ENCODE measurements at places on chromosomes 2 and 18. TPM values are rescaled to one million over a fixed set of nuclear protein-coding genes. Genes with fewer than 3 reads are reported as not detected.

- DNase-seq = no peak
These were observed 27.8 kb upstream of the COPS8 start for GRCh38 chr2:237057893-237058300.

DNA sequence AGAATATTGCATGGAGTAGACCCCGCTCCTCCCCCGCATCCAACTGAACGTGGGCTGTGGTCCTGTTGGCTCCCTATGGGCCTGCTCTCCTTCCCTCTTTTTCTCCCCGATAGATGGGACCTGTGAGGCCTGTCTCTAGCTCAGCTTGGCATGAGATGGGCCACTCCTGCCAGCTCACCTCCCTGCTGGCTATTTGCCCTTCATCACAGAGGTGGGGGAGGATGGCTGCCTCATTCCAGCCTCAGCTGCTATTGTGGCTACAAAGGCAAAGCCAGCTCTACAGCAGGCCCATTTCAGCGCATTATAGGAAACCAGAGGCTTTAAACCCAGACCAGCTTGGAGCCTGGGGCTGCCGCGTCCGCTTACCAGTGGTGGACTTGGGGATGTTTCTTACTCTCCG is 313.9 kb downstream of the GBX2 start:
- DNase-seq = no peak

DNA sequence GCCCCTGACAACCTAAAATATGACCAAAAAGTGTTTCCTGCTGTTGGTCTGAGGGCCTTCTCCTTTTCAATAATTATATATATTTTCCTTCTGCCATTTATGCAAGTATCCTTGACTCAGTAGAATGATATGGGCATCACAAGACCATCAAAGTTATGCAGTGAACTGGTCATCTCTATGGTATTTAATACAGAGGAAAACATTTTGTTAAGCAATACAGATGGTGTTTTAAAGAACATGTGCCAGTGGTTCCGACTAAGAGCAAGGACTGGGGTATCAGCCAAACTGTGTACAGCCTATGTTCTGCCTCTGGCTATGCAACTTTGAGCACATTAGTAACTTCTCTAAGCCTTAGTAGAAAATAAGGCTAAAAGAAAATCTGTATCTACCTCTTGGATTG is 179.0 kb downstream of the TRABD2A start:
- DNase-seq = no peak

DNA sequence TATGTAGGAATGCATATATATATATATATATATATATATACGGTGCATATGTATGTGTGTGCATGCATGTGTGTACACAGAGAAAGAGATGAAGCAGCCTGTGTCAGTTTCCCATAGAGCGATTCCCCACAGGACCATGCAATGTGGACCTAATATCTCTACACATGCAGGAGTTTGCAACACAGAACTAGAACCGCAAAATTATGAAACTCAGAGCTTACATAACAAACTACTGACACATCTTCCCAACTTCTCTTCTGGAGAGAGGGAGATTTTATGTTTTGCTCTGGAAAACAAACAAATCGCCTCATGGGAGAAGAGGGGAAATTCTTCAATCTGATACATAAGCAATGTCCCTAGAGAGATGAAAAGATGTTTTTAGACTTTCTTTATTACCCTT is 377.2 kb downstream of the LRATD1 start:
- DNase-seq = no peak

DNA sequence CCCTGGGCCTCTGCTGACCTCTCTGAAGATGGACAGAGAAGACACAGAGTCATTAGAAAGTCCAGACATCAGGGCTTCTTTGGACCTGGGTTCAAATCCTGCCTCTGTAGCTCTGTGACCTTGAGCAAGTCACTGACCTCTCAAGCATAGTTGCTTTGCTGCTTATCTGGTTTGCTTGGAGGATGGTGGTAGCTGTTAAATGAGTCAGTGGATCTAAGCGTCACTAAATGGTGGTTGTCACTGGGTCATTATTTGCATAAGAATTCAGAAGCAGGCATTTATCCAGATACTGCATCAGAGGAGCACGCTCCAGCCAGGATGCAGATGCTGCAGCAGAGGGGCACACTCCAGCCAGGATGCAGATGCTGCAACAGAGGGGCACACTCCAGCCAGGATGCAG is 229.2 kb downstream of the GLI2 start:
- no peak for DNase-seq

DNA sequence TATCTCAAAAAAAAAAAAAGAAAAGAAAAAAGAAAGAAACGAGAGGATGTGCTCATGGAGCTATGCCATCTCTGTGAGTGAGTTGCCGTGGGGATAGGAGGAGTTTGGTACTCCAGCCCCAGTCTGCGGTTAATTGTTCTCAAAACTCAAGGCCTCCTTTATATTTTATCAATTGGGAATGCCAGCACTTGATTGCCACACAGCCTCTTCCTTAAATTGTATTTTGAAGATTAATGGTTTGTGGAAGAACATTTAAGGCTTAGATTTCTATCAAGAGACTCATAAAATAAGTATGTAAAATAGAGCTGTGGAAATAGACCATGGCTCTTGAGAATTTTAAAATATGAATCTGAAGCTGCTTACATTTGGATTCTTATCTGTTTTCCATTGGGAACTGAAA is 29.8 kb downstream of the KCNE4 start:
- no peak for DNase-seq

DNA sequence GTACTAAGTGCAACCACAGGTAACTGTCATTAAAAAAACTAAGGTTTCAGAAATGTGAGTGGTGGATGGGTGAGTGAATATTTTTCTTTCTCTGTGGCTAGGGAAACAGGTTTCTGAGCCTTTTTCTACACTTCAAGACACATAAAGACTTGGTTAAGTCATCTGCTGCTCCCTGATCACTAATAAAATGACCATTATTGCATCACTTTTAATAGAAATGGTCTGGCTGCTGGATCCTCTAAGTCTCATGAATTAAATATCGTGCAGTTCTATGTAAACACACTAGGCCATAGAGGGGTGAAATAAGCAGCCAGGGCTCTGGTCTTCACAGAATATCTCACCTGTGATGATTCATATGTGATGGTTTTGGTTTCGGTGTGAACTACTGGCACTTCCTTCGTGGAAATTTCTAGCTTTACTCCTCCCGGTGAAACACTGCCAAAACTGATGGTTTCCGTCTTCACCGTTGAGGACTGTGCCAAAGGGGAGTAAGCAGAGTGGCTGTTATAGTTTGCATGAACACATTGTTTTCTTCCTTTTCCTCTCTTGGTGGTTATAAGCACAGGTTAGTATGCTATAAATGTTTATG is 100.4 kb upstream of the ZBTB14 start:
- no peak for DNase-seq

DNA sequence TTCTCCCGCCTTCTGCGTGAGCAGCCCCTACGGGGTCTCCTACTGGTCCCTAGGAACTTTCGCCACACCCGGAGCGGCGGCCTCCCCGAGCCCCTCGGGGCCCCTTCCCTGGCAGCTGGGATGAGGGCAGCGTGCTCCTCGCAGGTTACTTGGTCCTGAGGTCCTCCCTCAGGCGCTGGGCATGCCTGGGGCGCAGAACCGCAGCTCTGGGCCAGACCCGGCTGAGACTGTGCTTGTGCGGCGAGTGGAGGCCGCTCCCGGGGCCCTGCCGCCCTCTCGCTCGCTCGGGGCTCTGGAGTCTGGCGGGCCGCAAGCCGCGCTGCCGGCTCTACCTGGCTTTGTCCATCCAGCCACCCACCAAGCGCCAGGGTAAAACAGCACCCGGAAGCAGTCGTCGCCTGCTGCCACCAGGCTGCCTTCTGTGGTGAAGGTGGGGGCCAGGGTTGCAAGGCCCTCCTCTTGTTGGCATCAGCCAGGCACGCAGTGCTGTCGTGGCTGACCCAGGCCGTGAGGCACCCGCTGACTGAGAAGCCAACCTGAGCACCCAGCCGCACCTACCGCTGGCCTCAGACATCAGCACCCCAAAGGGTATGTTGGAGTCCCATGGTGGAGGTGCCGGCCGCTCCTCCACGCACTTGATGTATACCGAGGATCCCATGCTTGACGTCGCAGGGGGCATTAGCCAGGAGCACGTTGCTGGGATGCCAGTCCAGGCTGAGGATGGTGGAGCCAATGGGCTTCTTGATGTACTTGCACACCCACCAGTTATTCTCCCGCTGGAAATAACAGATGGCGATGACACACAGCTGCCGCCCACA is 46.1 kb upstream of the PTH2R start:
- no peak for DNase-seq

GRCh38 chr18:10839421-10839820 is 309.9 kb downstream of the PIEZO2 start:
- no peak for DNase-seq

DNA sequence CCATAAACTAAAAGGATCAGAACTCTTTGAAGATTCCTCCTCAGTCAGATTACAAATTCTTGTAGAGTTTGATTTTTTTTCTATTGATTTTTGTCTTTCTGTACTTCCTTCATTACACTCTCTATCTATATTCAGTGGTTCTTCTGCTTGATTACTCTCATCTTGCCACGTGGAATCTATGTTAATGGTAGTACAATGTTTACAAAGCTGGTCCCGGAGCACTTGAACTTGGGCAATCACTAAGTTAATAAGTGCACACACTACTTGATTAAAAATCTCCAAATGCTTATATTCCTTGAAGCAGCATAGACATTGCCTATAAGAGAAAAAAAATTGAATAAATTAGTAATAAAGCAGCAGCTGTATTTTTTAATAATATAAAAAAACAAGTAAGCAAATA is 65.1 kb downstream of the USP34 start:
- no peak for DNase-seq

- no peak for DNase-seq
These were observed 82.6 kb downstream of the EN1 start for GRCh38 chr2:118764855-118765254.

DNA sequence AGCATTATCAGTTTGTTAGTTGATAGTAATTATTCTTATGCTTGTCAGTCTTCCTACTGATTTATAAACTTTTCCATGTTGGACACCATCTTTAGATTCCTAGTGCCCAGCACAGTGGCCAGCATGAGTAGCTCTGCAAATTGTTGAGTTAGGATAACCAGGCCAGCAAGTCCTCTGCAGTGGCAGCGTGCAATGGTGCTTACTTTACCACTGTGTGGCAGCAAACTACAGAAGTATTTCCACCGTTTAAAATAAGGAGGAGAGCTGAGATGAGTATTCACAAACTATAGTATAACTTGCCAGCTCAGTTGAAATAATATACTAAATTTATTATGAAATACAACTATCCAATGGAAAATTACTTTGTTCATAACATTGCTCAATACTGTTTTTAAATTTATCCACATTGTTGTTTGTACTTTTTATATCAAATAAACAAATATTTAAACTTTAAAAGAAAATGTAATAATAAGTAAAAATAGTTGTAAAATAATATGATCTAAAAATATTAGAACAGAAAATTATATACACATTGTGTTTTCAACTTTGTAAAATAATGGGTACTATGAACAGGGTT is 9.3 kb upstream of the THADA start:
- DNase-seq = no peak

GRCh38 chr2:176270100-176270750 is 983 bp downstream of the MTX2 start:
- no peak for DNase-seq

GRCh38 chr2:6999211-6999877 is 82.1 kb downstream of the RNF144A start:
- DNase-seq = no peak

- no peak for DNase-seq
These were observed 33.2 kb downstream of the MYO5B start for GRCh38 chr18:50161597-50162205.

GRCh38 chr18:58792086-58792485 is 72.6 kb upstream of the ZNF532 start:
- DNase-seq = no peak

- DNase-seq = no peak
These were observed 701.9 kb upstream of the RAB6C start for GRCh38 chr2:129277585-129277981.

GRCh38 chr2:206979365-206979764 is 40.0 kb downstream of the CPO start:
- DNase-seq = no peak

GRCh38 chr18:11112286-11112685 is 37.1 kb downstream of the PIEZO2 start:
- DNase-seq = no peak

GRCh38 chr2:74760875-74761630 is 72.9 kb upstream of the HK2 start:
- no peak for DNase-seq

- DNase-seq = no peak
These were observed 792.5 kb upstream of the FANCL start for GRCh38 chr2:59033661-59034060.

DNA sequence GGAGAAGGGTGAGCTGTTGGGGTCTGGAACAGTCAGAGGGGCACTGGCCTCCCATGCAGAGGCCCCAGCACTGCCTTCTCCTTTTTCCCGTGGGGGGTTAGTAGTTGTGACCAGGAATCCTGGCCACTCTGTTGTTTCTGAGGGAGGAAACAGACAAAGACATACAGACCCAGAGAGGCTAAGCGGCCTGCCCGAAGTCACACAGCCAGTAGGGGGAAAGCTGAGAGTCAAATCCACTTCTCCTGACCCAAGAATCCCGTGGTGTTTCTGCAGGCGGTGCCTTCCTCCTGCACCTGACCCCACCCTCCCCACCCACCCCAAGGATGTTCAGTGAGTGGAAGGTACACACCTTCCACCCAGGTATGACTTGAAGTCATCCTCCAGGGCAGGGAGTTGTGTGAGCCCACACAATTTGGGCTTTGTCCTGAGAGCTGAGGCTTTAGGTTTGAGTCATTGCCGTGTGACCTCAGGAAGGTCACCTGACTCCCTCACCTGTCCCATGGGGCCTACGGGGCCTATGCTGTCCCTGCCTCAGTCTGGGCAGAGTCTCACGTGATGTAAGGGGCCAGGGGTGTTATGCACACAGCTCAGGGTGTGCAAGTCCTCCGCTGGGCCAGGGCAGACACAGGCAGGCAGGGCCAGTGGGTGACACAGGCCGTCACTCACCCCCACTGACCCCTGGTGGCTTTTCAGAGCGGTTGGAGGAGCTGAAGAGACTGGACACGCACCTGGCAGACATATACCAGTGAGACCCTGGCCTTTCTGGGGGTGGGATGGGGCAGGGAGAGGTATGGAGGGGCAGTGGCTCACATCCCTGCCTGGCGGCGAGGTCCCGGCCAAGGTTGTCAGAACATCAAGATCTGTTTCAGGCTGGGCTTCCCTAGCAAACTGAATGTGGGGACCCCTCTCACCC is 5.0 kb downstream of the NT5DC4 start:
- DNase-seq = no peak

GRCh38 chr2:221346411-221346810 is 225.7 kb downstream of the EPHA4 start:
- no peak for DNase-seq

GRCh38 chr2:41457026-41457425 is 590.8 kb upstream of the PKDCC start:
- no peak for DNase-seq

ASB18 gene
- 0.07 TPM for polyA plus RNA-seq

TTLL4 gene
- polyA plus RNA-seq = 52.0 TPM

EPC2 gene
- 61.3 TPM for polyA plus RNA-seq

MYL12B gene
- polyA plus RNA-seq = 385 TPM

TNFRSF11A gene
- polyA plus RNA-seq = 4.5 TPM

NEURL3 gene
- polyA plus RNA-seq = 0.29 TPM
